ENCODE measurements at places on chromosomes 12 and 14.

GRCh38 chr12:89448526-89448925, 76.1 kb downstream of the GALNT4 start:
- DNase-seq, result no peak

GRCh38 chr12:12528361-12529270, 34.0 kb downstream of the DUSP16 start:
- DNase-seq, result no peak

DNA sequence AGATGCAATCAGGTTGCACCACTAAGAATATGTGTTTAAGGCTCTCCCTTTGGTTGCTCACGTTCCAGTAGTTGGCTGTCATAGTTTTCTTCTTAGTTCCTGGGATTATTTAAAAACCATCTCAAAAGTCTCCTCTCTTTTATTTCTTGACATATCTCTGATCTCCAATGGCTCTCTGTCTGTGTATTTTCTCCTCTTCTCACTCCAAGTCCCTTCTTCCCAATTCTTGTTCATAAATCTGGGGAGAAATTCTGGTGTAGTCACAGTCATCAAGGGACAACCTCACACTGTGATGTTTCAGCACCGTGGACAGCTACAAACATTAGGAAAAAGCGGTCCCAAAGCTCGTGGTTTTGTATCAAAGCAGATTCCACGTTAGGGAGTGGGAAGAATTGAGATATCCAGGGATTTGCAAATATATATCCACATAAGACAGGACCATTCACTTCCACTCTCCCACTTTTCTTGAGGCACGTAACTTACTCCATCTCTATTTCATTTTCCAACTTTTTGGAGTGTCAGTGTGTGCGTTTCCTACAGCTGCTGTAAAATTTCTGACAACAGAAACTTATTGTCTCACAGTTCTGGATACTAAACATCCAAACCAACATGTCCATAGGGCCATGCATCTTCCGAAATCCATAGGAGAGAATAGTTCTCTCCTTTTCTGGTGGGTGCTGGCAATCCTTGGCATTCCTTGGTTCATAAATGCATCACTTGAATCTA, 80.6 kb upstream of the TMEM233 start:
- DNase-seq, result no peak

DNA sequence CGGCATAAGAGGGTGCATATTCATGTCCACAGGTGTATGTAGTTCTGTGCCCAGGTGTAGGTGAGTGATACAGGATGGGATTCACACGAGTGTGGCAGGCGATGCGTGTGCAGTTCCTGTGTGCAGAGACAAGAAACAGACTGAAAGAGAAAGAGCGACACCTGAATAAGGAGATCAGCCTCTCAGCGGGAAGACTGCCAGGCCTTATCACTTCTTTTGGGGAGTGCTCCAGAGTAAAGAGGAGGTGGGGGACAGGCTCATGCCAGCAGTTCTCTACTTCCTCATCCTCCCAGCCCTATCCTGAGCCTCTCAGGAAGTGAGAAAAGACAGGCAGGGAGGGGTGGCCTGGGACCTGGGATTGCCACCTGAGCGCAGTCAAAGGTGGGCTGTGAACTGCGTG, 2.8 kb downstream of the PSMB11 start:
- no peak for DNase-seq

DNA sequence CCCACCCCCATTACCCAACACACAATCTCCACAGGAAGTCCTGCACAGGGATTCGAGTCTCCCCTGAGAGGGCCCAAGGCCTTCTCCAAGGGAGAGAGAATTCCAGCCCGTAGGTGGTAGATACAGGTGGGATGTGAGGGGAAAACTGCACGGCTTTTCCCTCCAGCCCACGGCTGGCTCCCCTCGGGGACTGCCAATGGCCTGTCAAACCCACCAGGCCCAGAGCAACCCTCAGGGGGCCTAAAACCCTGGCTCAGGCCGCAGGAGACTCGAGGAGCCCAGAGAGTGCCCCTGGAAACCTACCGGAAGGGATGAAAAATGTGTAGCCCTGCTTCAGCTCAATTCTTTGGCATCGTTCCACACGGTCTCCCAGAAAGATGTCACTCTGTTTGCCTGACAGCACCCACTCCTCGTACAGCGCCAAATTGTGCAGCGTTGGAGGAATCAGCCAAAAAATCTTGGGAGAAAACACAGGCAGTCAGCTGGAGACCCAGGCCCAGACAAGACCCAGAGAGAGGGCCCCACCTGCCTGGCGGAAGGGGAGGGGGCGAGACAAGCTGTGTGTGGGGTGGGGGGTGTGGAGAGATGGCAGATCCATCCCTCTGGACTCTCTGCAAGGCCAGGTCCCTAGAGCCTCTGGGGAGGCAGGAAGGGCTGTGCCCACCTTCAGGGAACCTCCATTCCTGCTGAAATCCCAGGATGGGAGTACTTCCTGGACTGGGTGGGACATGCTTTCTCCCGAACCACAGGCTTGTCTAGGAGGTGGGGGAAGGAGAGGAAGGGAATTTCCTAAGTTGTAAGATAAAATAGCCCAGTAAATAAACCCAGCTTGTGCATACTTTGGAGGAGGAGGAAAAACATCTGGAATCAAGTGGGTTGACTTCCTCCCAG, 48.1 kb downstream of the KDM2B start:
- no peak for DNase-seq

DNA sequence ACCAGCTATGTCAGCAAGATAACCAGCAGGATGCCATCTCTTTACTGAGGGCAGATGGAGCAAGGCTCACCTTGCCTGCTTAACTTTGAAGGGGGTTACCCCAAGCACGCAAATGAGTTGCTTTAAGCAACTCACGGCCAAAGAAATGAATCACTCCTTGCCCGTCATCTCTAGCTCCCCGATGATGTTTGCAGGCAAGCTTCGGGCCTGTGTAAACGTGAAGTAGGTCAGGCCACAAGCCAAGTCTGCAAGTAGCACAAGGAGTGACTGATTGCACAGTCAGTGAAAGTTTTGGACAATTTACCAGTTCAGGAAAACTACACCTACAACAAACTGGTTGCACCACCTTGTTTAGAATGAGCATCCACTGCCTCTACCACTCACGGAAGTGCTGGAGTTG, 699.7 kb upstream of the TBX3 start:
- DNase-seq, result no peak

GRCh38 chr14:94342334-94342934, 19.3 kb upstream of the SERPINA6 start:
- DNase-seq, result no peak

DNA sequence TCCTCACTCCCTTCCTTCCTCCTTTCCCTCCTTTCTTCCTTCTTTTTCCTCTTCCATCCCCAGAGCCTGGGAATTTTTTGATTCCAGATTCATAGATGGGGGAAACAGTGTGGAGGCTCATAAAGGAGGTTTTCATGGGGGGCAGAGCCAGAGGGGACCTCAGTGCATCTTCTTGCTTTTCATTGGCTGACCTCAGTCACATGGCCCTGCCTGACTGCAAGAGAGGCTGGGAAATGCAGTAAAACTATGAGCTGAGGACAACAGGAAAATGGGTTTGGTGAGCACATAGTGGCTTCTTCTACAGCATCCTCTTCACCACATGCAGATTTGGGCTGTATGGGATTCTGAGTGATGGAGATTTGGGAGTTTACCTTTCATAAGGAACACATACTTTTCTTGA, 437.1 kb upstream of the TBX3 start:
- no peak for DNase-seq

GRCh38 chr12:49335118-49335954, 1.7 kb downstream of the C1QL4 start:
- DNase-seq, result no peak

DNA sequence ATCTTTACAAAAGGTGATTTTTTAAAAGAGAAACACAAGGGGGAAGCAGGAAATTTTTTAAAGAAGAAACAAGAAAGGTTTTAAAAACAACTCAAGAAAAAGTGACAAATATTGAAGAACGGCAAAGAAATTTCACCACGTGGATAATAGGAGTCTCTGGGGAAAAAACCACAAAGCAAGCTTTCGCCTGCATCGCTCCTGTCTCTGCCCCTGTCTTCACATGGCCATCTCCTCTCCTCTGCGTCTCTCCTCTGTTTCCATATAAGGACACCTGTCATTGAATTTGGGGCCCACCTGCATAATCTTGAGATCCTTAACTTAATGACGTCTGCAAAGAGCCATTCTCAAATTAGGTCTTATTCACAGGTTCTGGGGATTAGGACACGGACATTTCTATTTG, 175.8 kb downstream of the ETV6 start:
- no peak for DNase-seq

GRCh38 chr12:52794479-52795331, 1.2 kb downstream of the KRT3 start:
- no peak for DNase-seq

- no peak for DNase-seq
These were observed 81.0 kb upstream of the CCDC196 start for GRCh38 chr14:66405158-66405557.

Measured in GM12892 (cell line).